ENCODE measurements at places on chromosomes 1 and 21. TPM values are rescaled to one million over a fixed set of nuclear protein-coding genes. Genes with fewer than 3 reads are reported as not detected.

- no peak for DNase-seq
Measured at GRCh38 chr1:11611638-11612327, 42.4 kb downstream of the FBXO2 start.

The CRNN gene
- polyA plus RNA-seq = not detected

The LCA5L gene
- polyA plus RNA-seq = 3.9 TPM

DNA sequence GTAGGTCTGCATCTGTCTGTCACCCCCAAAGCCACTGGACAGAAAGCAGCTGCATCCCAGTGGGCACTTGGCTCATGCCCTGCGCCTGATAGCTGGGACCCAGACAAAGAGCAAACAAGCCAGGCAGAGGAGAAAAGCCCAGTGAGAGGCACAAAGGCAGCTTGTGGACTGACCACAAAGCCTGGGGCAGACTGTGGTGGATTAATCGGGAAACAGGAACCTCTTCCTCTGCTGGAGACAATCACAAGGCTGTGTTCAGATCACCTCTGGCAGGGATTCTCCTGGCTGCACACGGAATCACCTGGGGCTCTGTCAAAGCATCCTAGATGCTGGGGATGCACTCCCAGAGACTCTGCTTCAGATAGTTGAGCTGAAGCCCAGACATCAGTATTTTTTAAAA, 15.2 kb upstream of the GJB5 start:
- DNase-seq = no peak

DNA sequence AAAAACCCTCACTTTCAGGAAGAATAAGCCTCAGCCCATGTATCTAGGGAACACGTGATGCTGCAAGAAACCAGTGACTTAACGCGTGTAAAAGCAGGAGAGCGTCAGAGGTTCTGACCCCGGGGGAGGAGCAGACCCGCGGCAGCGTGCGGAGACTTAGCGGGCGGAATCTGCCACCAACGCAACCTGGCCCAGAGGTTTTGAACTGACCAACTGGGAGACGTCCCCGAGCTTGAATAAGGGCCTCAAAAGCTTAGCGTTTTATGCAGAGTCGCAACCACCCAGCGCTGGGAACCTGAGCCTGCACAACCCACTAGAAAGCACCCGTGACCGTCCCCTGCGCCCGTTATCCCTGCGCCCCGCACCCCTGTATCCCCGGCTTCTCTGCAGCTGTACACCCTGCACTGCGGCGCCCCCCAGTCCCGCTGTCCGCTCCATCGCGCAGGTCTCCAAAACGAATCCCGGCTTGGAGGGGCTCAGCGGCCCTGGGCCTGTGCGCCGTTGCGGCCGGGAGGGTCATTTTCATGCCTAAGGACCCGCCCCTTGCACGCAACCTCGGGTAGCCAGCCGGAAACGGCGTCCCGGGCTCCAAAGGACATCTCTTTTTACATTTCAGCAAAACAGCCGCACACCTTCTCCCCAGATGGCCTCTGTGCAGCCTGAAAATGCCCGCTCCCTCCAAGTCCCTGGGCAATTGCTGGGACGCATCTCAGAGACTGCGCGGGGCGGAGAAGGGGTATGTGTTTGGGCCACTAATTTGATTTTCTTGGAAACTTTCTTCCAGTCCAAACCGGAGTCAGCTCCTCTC, 29.4 kb upstream of the TRIM17 start:
- no peak for DNase-seq

GRCh38 chr1:51753969-51754368, 124.6 kb downstream of the NRDC start:
- DNase-seq = no peak

The C1orf185 gene
- not detected for polyA plus RNA-seq

The VCAM1 gene
- 33.5 TPM for polyA plus RNA-seq

The CRYAA gene
- polyA plus RNA-seq = 0.50 TPM

The ABCA4 gene
- 5.8 TPM for polyA plus RNA-seq

The EPHA2 gene
- 15.4 TPM for polyA plus RNA-seq

- no peak for DNase-seq
Measured at GRCh38 chr1:168509875-168510791, 33.7 kb downstream of the XCL2 start.

DNA sequence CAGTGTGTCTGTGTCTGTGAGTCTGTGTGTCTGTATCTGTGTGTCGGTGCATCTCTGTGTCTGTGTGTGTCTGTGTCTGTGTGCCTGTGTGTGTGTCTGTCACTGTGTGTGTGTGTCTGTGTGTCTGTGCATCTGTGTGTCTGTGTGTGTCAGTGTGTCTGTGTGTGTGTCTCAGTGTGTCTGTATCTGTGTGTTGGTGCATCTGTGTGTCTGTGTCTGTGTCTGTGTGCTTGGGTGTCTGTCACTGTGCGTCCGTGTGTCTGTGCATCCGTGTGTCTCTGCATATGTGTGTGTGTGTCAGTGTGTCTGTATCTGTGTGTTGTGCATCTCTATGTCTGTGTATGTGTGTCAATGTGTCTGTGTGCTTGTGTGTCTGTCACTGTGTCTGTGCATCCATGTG, 44.7 kb upstream of the POFUT2 start:
- DNase-seq = no peak

The NFIA gene
- 17.3 TPM for polyA plus RNA-seq

GRCh38 chr1:186772228-186772627, 56.5 kb upstream of the PLA2G4A start:
- DNase-seq = no peak

The AADACL3 gene
- not detected for polyA plus RNA-seq

The ESRRG gene
- 32.5 TPM for polyA plus RNA-seq

The CFAP107 gene
- 0.99 TPM for polyA plus RNA-seq

The LCE3E gene
- not detected for polyA plus RNA-seq

The GUCA2B gene
- not detected for polyA plus RNA-seq

DNA sequence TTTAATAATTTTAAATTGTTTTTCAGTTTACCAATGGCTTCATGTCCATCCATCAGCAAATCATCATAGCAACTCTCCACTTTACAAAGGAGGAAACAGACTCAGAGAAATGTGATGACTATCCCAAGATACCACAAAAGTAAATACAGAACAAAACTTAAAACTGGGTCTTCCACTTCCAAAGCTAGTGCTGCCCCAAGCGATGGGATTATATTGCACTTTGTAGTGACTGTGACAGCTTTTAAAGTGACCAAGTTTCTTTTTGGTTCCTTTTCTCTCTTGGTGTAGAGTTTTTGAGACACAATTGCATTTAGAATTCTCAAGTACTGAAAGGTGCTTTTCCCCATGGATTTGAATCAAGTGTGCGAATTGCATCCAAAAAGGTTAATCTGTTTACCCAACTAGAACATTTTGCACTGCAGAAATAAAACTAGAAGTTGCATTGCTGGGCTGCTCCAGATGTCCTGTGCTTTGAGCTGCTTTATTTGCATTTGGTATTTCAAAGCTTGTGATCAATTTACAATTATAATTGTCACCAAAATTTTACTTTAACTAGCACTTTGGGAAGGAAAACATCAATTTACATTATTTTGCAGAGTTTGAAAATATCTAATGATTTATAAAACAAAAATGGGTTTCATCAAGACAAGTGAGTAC, 320.2 kb downstream of the PDE4B start:
- no peak for DNase-seq

The OVAAL gene
- polyA plus RNA-seq = not detected

The REN gene
- polyA plus RNA-seq = 80.3 TPM

- no peak for DNase-seq
Measured at GRCh38 chr21:38256599-38257302, at the start of gene KCNJ15. KCNJ15 (plus strand) TSS chr21:38256991; CDS start chr21:38299262, 42,271 bp downstream.

DNA sequence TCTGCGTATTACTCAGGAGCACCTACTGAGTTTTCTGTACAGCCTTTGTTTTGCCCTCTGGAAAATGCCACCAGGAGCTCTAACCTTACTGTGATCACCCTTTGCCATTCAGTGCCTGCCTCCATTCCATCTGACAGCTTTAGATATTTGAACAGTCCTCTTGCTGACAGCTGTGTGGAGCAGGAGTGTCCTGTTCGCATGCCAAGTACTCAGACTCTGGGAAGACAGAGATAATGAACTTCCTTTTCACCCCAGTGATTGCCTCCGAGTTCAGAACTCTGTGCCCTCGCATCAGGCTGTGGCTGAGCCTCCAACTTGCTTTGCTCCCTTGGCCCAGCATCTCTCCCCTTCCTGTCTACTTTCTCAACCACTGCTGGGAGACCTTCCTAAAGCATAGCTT, 74.0 kb downstream of the CACNA1E start:
- DNase-seq = no peak

DNA sequence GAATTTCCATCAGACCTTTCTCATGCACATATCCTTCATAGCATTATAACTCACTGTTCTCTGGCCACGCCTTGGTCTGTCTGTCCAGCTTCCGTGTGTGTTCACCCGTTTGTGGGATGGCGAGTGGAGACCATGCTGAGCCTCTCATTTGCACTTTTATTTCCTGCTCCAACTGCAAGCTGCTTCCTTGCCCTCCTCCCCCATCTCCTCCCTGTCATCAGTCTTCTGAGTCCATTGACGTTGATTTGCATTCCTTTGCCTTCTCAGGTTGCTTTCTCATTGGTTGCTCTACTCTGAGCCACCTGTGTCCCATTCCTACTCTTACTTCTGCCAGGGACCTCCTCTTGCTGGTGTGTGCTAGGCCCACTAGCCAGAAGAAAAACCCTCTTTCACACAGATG, 146.4 kb downstream of the NOS1AP start:
- peak; percentile 77 for DNase-seq

DNA sequence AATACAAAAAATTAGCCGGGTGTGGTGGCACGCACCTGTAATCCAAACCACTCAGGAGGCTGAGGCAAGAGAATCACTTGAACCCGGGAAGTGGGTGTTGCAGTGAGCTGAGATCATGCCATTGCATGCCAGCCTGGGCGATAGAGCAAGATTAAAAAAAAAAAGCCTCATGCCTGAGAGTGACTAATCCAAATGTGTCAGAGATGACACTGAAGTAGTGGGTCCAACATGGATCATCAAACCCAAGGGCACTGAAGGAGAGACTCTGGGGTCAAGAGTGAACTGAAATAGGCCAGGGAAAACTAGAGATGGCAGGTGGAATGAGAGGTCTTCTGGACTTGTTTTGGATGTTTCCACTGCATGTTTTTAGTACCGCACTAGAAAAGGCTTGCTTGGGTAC, 10.2 kb upstream of the CACHD1 start:
- no peak for DNase-seq

- no peak for DNase-seq
Measured at GRCh38 chr21:40901691-40902090, 54.7 kb upstream of the DSCAM start.

- DNase-seq = no peak
Measured at GRCh38 chr1:242703467-242703866, 179.0 kb upstream of the PLD5 start.

DNA sequence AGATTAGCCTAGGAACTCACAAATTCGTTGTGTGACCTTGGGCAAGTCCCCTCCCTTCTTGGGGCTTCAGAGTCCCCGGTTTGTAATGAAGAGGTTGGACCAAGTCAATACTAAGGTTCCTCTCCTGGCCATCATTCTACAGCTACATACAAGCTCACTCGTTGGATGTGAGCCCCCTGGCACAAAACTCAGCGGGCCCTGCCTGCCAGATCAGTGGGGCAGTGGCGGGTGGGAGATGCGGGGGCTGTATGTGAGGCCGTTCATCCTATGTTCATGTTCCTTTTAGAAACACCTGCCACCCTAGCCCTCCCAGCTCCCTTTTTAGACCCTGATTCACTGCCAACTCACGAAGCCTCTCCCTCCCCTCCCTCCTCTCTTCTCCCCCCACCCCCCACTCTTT, 2.1 kb downstream of the DLGAP3 start:
- DNase-seq = no peak

- DNase-seq = no peak
Measured at GRCh38 chr1:82752046-82752445, 951.3 kb downstream of the ADGRL2 start.

The POU2F1 gene
- 16.9 TPM for polyA plus RNA-seq
